ENCODE measurements at places on chromosomes 7 and 10. TPM values are rescaled to one million over a fixed set of nuclear protein-coding genes. Genes with fewer than 3 reads are reported as not detected.

The ZNF365 gene
- polyA plus RNA-seq, result 0.16 TPM

The MMP21 gene
- polyA plus RNA-seq, result not detected

The FGL2 gene
- polyA plus RNA-seq, result 15.0 TPM

The XRCC2 gene
- polyA plus RNA-seq, result 0.23 TPM

The COL1A2 gene
- 19.2 TPM for polyA plus RNA-seq

The METTL27 gene
- polyA plus RNA-seq, result 12.3 TPM

The ZNF777 gene
- 7.2 TPM for polyA plus RNA-seq

The HOXA9 gene
- 21.6 TPM for polyA plus RNA-seq

The OPALIN gene
- not detected for polyA plus RNA-seq

The GRM8 gene
- 1.9 TPM for polyA plus RNA-seq

The NEUROG3 gene
- polyA plus RNA-seq, result 1.4 TPM

The CPA2 gene
- 3.0 TPM for polyA plus RNA-seq

The MNX1 gene
- polyA plus RNA-seq, result 4.2 TPM

The AHCYL2 gene
- polyA plus RNA-seq, result 80.8 TPM

The LIPF gene
- 9.6 TPM for polyA plus RNA-seq

The ZNF804B gene
- 0.01 TPM for polyA plus RNA-seq

The SCART1 gene
- not detected for polyA plus RNA-seq

The TMEM229A gene
- polyA plus RNA-seq, result not detected

The POP7 gene
- polyA plus RNA-seq, result 46.2 TPM

The TEX36 gene
- not detected for polyA plus RNA-seq

The NPTX2 gene
- polyA plus RNA-seq, result 0.23 TPM

The NUTM2E gene
- polyA plus RNA-seq, result 1.2 TPM

The SERPINE1 gene
- polyA plus RNA-seq, result 10.0 TPM

The MYOF gene
- polyA plus RNA-seq, result 12.6 TPM

The KLHDC10 gene
- 7.8 TPM for polyA plus RNA-seq

The NSUN5 gene
- 16.6 TPM for polyA plus RNA-seq

The SPDYE1 gene
- polyA plus RNA-seq, result not detected

The FAM3C gene
- polyA plus RNA-seq, result 9.0 TPM

The CC2D2B gene
- polyA plus RNA-seq, result not detected

The NEBL gene
- 4.8 TPM for polyA plus RNA-seq

The KLF14 gene
- not detected for polyA plus RNA-seq

The CDHR1 gene
- polyA plus RNA-seq, result 2.4 TPM

The PRKG1 gene
- polyA plus RNA-seq, result 4.0 TPM

The POLR2J2 gene
- 5.7 TPM for polyA plus RNA-seq

The CDH23 gene
- polyA plus RNA-seq, result 1.5 TPM

The CHST15 gene
- polyA plus RNA-seq, result 2.4 TPM

The TMEM176A gene
- 126 TPM for polyA plus RNA-seq

The EIF3A gene
- polyA plus RNA-seq, result 33.0 TPM

The ZNF775 gene
- 5.4 TPM for polyA plus RNA-seq

The EBLN1 gene
- polyA plus RNA-seq, result not detected

Measured in sigmoid colon (tissue), 7 donors.